Midbrain (tissue), 1 donor: ENCODE measurements at places on chromosomes 16 and 17.

- DNase-seq: no peak
Observed at GRCh38 chr17:37691807-37692206, 48.6 kb upstream of the DDX52 start.

DNA sequence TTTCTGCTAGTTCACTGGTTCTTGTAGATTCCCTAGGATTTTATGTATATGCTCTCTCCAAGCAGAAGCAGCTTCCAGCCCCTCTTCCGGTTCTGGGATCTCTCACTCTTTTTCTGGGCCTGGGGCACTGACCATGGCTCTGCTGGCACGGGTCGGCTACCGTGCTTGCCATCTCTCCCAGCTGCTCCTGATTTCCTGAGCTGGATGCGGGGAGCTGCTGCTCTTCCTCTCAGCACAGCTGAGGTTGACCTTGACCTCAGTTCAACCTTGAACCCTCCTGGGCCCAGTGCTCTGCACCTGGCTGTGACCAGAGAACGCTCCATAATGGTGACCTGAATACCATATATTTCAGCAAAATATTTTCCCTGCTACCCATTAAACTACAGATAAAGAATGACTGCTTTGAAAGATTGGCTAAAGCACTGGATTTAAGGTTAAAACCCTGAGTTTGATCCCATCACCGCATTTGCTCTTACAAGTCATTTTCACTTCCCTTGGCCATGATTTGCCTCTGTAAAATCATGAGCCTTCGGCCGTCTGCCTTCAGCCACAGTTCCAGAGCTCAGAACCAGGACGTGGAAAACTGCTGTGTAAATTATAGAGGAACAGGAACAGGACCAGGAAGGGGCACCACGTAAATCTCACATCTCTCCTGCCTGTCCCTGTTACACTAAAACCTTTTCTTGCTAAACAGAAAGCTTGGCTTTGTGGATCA lies 130.8 kb upstream of the CHMP6 start:
- no peak for DNase-seq

DNA sequence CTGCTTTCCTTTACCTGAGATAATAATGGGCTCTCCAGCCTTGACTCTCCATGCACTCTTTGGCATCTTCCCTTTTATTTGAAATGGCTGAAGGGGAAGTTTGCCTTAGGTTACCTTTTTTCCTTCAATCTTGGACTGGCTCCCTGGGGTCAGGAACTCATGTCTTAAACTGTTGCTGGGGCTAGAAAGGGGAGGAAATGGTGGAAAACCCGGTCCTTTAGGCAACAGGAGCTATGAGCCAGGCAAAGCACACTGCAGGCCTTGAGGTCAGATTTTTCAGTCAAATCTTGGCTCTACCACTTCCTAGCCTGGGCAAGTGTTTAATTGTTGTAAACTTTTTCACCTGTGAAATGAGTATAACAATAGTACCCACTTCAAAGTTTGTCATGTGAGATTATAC lies 30.2 kb downstream of the MINK1 start:
- no peak for DNase-seq

- peak; percentile 46 for DNase-seq
Observed at GRCh38 chr17:1796800-1797199, 32.9 kb downstream of the SMYD4 start.

DNA sequence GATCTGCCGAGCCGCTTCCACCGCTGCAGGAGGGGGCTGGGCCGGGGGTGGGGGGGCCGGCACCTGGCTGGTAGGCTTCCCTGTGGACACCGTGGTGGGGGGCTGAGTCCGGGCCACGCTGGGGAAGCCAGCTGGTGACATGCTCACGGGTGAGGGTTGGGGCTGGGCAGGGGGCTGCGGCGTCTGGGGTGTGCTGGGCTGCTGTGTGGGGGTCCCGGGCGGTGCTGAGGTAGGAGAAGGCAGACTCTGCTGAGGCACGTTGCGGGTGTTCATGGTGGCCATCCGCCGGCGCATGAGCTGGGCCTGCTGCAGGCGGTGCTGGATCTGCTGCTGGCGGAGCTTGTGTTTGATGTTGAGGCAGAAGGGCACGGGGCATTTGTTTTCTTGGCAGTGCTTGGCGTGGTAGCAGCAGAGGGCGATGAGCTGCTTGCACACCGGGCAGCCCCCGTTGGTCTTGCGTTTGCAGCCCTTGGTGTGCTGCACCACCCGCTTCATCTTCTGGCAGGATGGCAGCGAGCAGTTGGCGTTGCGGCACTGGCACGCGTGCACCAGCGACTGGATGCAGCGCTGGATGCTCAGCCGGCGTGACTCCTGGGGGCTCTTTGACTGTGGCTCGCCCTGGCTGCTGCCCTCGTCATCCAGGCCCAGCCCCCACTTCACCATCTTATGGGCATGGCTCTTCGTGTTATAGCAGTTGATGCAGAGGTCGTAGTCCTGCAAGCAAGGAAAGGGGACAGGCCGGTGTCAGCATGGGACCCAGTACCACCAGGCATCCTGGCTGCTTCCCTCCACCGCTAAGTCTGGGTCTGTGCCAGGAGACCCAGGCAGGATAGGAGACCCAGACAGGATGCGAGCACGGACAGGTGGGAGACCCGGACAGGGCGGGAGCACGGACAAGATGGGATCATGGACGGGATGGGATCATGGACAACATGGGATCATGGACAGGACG lies 12.1 kb upstream of the TRAP1 start:
- no peak for DNase-seq

- DNase-seq: peak; percentile 21
Observed at GRCh38 chr16:87216148-87216840, 100.9 kb downstream of the C16orf95 start.

GRCh38 chr16:68411086-68411485 lies 37.2 kb downstream of the SMPD3 start:
- no peak for DNase-seq

GRCh38 chr17:16927641-16928321 lies 44.1 kb downstream of the TNFRSF13B start:
- no peak for DNase-seq

GRCh38 chr16:82603784-82604411 lies 22.9 kb upstream of the CDH13 start:
- DNase-seq: peak; percentile 67

DNA sequence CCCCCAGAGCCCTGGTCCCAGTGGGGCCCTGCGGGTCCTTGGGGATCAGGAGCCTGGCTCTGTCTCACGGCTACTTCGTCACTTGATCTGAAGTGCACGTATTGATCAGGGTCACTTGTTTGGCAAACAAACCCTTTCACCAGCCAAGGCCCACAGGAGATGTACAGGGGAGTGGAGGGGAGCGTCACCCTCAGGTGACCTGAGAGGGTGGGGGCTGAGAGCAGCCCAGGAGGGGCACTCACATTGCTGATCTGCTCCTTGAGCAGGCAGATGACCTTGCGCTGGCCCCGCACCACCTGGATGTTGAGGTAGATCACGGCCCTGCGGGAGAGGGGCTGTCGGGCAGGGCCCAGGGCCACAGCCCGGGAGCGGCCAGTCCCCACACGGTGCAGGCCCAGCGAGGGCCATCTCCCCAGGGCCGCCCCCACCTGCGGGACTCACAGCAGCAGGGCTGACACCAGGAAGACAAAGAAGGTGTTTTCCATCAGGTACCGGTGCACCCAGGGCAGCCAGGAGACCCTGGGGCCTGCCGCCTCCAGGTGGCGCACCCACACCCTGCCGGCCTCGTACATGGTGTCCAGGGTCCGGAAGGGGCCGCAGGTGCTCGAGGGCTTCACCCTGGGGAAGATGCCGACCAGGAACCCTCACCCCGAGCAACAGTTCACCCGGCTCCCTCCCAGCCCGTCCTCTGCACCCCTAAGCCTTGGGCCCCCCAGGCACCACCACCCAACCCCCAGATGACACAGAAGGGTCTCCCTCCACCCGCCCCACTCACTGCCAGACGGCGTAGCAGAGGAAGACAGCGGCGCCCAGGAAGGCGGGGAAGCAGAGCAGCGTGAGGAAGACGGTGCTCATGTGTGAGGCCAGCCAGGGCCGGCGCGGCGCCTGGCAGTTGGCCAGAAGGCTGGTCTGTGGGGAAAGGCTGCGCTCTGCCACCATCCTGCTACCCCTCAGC lies 11.3 kb downstream of the TMC6 start:
- DNase-seq: peak; percentile 69

GRCh38 chr16:65540901-65541300 lies 419.0 kb upstream of the CDH11 start:
- no peak for DNase-seq

DNA sequence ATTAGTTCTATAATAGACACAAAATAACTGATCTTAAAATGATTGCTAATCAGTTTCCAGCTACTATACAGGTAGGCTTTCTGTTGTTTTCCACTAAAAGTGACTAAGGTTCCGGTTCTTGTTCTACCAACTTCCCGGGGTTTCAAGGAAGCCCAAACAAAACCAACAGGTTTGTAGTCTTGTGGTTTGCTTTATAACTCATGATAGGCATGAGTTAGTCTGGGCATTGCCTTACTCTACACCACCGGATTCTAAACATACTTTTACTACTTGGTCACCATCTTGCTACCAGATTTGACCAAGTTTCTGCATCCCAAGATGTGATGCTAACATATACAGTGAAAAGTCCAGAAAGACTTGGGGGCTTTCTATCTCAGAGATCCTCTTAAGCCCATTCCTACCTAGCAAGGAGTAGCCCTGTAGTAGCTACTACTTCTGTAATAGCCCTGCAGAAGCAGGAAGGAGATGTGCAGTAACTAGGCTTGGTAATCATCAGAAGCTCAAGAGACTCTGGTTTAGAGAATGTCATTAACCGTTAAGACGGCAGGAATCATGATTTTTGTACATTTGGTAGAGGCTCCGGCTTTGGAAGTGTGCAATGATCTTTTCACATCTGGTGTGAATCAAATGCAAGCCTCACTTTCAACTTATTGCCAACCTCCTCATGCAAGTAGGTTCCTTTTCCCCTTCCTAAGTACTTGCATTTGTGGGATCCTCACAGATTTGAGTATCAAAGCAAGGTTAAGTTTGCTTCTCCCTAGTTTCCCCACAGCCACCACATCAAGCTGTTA lies 1.6 kb downstream of the FAM117A start:
- DNase-seq: no peak

DNA sequence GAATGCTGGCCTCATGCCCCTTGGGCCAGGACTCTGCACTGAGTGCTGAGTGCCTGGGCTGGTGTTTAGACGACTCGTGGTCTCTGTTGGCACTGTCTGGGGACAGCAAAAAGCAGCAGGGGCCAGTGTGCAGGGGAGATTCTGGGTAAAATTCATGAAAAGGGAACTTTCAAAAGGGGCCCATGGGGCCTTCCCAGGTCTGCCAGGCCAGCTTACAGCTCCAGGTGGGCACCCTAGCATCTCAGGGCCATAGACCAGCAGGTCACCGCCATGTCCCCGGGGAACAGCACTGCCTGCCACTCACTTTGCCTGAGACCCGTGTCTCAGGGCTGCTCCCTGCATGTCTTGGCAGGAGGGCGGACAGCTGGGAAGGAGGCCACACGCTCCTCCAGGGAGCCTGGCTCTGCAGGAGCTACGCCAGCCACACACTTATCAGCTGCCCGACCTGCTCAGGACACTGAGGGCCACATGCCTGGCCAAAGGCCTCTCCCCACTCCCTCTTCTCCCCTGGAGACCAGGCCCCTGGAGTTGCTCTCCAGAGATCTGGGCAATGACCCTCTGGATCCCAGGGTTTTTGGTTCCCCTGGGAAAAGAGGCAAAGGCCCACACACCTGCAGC lies 8.8 kb upstream of the FASN start:
- no peak for DNase-seq

GRCh38 chr16:35690413-35690812 lies 2231.0 kb downstream of the TP53TG3F start:
- DNase-seq: no peak

- peak; percentile 16 for DNase-seq
Observed at GRCh38 chr16:66948134-66948836, 12.8 kb upstream of the CES3 start.

- DNase-seq: no peak
Observed at GRCh38 chr17:29257756-29258155, 11.1 kb downstream of the CRYBA1 start.

GRCh38 chr17:1882836-1883235 lies 53.0 kb downstream of the RPA1 start:
- no peak for DNase-seq

DNA sequence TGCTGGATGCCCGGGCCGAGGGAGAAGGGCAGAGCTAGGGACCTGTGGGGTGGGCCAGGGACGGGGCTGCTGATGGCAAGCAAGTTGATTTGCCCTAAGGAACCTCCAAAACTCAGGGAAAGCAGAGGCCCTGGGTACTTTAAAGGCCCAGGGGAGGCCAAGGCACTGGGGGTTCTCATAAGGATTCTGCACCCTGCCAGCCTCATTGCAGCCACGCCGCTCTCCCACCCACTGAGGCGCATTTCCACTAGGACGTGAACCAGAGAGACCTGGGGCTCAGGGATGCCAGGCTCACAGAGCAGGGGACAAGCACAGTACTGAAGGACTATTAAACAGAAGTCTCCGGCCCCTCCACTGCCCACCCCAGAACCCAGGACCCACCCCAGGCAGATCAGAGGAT lies 39.4 kb upstream of the RBFOX3 start:
- DNase-seq: no peak

DNA sequence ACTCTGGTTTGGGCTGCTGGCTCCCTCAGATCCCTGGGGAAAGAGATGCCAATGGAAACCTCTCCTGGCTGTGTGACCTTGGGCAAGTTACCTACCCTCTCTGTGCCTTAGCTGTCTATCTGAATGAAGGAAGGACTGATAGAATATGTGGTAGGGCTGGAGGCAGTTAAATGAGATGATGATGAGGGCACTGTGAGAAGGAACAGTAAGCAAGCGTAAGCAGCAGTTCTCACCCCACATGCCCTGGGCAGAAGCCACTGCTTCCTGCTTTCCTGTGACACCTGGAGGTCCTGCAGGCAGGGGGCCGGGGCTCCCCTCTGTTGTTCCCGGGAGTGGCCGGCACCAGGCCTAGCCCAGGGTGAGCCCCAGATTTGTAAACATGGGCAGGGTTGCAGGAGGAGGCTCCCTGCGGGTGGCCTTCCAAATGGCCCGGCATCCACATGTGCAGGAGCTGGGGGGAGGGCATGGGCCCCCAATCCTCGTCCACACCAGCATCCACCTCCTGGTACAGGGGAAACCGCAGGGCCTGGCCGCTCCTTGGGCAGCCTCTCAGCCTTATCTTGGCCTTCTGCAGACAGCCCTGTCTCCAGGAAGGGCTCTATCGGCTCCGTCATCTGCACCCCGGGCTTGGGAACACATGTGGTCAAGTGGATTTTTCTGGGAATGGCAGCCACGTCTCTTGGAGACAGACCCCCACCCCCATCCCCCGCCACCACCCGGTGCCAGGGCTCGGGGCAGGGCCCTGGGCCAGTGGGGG lies 235.6 kb upstream of the GSE1 start:
- DNase-seq: no peak

DNA sequence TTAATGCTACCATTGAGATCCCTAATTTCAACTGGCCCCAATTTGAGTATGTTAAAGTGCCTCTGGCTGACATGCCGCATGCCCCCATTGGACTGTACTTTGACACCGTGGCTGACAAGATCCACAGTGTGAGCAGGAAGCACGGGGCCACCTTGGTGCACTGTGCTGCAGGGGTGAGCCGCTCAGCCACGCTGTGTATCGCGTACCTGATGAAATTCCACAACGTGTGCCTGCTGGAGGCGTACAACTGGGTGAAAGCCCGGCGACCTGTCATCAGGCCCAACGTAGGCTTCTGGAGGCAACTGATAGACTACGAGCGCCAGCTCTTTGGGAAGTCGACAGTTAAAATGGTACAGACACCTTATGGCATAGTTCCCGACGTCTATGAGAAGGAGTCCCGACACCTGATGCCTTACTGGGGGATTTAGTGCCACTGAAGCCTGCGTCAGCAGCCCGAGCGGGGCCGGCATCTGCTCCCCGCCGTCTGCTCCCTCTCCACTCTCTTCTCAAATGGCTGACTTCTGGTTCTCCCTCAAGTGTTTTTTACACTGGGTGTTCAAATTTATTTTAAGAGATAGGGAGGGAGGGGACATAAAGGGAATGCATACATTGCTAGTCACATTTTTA lies 22.9 kb downstream of the DUSP14 start:
- no peak for DNase-seq

GRCh38 chr17:7646457-7646856 lies 4.3 kb upstream of the ATP1B2 start:
- DNase-seq: no peak
